ENCODE measurements at places on chromosomes 5 and 9. TPM values are rescaled to one million over a fixed set of nuclear protein-coding genes. Genes with fewer than 3 reads are reported as not detected.

DNA sequence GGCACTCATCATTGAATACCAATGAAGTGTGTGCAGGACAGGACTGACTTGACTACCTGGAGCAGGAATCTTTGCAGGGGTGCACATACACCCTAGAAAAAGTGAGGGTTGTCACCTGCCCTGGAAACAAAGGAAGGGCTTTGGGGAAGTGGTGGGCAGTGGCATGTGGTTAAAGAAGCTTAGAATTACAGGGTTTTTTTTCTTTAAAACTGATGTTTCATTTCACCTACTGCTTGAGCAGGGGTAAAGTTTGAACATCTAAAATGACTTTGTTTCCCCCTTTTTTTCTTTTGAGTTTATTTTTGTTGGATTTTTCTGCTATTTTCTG lies 2.0 kb upstream of the KDM3B start:
- DNase-seq = no peak

Gene ZNG1A
- total RNA-seq = 29.0 TPM

- DNase-seq = no peak
These were observed 477.4 kb upstream of the ADAMTS16 start for GRCh38 chr5:4662756-4663155.

Gene HDHD3
- total RNA-seq = 15.7 TPM

GRCh38 chr5:169426784-169427183 lies 125.8 kb upstream of the SLIT3 start:
- no peak for DNase-seq

DNA sequence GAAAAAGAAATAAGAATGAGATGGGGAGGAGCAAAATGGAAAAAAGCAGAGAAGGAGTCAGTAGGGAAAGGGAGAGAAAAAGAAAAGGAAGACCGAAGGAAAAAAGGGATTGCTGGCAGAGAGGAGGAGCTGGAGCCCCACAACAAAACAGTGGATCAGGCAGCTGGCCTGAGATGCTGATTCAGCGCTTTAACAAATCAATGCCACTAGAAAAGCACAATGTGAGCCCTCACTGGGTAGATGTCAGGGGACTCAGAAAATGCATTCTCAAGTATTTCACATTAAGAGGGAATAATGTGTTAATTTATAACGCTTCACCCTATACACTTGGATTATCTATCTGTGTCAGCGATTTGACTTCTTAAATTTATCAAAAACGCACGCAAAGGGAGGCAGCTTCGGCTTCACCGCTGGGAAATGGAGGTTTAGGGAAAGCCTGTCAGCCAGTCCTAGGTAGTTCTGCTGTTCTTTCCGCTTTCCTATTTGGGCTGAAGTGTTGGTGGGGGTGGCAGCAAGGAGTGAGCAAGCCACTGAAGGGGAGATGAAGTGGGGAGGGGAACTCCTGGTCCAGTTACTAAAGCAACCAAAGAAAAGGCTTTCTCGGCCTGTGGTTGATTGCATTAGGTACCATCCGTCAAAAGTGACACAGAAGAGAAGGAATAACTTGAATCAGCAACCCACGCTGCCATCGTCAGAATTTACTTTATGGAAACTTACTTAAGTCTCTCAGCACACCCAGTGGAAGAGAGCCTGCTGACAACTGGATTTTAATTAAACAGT lies 161.6 kb downstream of the BNC2 start:
- no peak for DNase-seq

DNA sequence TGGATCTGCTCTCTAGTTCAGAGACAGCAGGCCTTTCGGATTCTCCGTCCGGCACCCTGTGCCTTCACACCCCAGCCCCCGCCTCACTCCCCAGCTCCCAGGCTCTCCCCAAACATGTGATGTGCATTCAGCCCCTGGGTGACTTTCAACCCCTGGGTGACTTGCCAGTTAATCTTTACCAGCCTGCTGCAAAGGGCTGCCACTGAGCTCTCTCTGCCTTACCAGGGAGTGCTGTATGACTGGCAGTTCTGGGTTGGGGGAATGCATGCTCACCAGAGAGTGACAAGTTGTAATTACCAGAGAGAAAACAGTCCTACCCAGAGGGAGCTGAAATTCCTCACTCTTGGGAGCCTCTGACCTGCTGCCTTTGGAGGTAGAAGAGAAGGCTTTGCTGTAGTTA lies 4.9 kb upstream of the ADRA1B start:
- no peak for DNase-seq

Gene KCTD16
- not detected for total RNA-seq

Gene SPATA31A3
- not detected for total RNA-seq

Gene MAP1B
- 66.1 TPM for total RNA-seq

- DNase-seq = peak; percentile 89
These were observed 21.6 kb downstream of the SH3GLB2 start for GRCh38 chr9:129006328-129007034.

Gene PLEKHG4B
- 0.04 TPM for total RNA-seq

- DNase-seq = peak; percentile 14
These were observed 119.5 kb upstream of the CTNND2 start for GRCh38 chr5:12023614-12024241.

DNA sequence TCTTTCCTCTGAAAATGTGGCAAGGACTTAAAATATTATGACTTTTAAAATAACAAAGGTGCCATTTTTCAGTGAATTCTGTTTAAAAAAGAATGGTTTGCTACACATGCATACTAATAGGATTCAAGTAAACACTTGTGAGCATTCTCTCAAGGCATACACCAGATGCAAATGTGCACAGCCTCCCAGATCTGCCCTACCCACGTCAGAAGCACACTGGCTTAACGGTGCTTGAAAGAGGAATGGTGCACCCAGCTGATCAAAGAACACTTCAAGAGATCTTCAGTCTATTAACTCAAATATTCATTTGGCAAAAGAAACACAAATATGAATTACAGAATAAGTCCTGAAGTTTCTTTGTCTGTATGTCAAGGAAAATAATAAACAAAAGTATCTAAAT lies 15.8 kb downstream of the GABRB2 start:
- no peak for DNase-seq

Gene ACOT12
- total RNA-seq = not detected

Gene CDH6
- total RNA-seq = not detected

DNA sequence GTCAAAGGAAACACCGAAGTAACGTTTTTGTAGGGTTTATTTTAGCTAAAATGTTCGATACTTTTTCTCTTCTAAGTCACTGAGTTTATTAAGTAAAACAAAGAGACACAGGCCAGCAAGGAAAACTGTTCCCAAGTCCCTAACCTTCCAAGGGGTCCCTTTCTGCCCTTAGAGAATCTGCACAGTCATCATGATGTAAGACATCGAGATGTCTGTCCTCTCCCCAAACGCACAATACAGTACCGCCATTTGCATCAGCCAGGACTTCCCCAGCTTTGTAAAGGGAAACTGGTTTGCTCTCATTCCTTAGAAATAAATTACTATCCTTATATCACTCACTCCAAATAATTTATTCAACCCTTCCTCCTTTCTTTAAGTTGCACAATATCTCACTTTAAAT lies 89.3 kb downstream of the MARCHF11 start:
- DNase-seq = peak; percentile 14

DNA sequence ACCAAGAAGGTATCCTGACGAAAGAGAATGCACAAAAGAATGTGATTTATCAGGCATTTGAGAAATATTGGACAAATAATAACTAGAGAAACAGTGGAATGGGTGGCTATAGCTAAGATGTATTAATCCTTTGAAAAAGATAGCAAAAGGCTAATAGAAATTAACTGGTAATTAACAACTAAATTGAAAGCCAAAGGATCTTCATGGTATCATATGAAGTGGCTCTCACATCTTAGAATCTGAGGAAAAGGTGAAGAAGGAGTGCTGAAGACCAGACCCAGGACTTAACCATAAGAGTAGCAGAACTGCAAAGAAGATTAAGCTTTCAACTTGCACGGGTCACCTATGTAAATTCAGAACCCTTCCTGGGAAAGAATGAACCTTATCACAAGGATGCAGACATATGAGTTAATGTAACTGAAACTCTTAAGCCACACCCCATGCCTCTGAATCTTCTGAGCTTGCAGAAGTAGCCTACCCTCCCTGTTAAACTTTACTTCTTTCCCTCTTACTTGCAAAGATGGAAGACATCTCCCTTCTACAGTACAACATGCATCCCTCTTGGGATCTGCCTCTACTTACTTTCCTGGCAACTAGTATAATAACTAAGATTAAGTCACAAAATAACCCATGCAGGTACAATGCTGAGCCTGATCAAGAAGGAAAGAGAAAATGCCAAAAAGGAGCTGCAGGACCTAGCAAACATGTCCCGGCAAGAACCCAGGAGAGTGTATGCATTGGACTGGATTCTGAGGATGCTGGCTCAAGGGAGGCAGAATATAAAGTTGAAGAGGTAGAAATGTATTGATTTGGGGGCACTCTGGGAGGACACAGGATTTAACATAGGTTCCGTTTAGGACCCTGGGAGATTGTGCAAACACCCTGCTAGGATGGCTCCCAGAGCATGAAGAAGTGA lies 395.5 kb upstream of the SLC30A5 start:
- DNase-seq = peak; percentile 70

Data from K562 (cell line).